ENCODE measurements at places on chromosomes 5 and 9.

GRCh38 chr5:43065948-43066798 lies 26.1 kb upstream of the ANXA2R start:
- DNase-seq: no peak

DNA sequence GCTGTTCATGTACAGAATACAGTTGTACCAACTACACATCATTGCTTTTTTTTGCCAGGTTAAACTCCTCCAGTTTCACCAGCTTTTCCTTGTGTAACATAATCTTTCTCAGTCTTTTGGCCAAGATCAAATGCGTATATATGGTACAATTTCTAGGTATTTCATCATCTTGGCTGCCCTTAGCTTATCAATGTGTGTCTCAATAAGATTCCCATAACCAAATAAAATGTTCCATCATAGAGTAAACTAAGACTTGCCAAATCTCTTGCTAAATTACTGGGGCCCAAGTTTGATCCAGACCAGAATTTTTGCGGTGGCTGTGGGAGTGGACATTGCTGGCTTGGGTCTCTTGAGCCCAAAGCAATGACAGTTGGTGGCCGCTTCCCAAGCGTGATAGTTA lies 24.3 kb upstream of the ERBIN start:
- DNase-seq: no peak

GRCh38 chr5:147303976-147304375 lies 69.2 kb downstream of the STK32A start:
- no peak for DNase-seq

DNA sequence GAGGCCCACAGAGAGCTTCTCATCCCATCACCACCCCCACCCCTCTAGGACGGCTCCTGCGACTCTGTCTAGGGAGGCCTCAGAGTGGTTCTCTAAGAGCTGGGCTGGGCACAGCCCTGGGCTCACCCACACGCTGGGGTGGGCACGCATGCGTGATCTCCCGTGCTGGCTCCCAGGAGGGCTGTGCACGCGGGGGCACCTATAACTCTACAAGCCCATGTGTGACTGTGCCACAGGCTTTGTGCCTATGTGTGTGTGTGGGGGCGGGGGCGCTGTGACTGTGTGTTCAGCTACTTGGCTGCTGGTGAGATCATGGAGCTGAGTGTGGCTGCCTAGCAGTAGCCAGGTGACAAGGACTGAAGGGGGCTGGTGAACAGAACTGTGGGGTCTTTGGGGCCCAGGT lies 32.2 kb downstream of the NDUFA8 start:
- no peak for DNase-seq

DNA sequence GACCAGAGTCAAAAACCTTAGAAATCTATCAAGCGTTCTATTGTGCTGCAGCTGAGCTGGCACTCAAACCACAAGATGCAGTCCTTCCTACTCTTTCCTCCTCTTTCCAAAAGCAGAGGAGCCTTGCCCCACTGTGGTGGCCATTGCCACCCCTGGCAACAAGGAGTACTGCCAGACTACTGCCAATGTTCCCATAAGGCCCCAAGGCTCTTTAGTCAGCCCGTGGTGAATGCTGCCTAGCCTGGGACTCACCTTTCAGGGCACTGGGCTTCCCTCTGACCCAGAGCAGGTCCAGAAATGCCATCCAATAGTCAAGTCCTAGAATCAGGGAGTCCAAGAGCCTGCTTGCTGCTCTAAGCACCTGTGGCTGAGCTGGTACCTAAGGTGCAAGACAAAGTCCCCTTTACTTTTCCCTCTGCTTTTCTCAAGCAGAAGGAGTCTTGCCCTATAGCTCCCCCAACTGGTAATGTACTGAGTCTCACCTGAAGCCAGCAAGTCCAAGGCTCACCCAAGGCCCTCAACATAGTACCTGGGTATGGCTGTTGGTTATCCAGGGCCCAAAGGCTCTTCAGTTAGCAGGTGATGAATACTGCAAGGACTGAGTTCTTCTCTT lies 219.4 kb downstream of the ATPSCKMT start:
- no peak for DNase-seq

DNA sequence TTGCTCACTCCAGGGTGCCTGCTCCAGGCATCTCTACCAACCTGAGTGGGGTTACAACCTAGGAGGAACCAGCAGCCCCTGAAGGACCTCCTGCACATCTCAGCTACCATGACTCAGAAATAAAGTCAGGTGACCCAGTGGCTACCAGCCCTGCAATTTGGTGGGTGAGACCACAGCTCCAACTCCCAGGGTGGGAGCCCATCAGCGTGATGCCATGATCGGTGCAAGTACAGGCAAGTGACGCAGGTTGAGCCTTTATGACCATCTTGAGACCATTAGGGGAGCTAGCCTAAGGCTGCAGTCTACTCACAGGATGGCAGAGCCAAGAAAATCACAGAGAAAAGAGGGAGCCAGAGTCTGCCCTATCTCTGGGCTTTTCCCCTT lies 8.6 kb downstream of the SEPTIN8 start:
- DNase-seq: no peak

DNA sequence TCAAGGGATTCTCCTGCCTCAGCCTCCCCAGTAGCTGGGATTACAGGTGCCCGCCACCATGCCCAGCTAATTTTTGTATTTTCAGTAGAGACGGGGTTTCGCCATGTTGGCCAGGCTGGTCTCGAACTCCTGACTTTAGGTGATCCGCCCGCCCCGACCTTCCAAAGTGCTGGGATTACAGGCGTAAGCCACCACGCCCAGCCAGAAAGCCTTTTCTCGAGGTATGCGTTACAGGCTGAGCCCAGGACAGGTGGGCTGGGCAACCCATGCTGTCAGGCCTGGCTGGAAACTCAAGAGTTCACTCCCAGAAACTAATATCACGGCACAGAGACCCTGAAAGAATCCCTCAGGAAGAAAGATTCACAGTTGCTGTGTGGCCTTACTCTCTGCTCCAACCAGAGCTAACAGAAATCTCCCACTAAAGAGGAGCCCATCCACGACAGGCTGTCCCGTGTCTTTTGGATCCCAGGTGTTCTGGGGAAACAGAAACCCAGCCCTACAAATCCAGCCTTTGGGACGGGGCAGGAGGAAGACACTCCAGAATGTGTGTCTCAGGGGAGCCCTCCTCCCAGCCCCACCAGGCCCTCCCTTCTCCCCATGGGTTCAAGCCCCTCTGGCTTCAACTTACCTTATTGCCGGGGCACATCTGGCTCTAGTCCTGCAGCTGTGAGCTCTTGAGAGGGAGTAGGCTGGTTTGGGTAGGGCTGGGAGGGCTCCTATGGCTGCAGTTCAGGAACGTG lies 400 bp downstream of the TIFAB start:
- DNase-seq: no peak

DNA sequence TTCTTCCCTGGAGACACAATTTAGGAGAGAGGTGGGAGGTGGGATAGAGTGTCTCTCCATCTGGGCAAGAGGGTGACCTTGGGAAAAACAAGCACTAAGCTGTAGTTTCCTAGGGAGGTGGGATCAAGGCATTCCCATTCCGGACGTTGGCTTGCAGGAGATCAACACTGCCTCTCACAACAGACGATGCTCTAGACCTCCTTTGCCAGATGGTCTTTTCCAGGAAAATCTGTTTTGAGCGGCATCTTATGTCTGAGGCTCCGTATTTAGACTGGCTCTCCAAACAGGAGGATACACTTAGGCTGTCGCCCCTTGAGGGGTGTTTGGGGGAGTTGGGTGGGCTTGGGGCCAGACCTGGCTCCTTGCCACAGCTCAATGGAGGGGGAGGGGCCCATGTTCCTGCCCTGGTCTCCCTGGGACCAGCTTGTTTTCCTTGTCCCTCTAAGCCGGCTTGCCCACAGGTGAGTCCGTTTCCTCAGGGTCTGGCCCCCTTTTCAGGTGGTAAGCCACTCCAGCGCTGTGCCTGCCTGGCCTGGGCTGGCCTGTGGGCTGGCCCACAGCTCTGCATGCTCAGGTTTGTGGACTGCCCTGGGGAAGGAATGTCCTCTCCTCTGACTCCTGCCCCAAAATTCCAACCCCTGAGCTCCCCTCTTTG lies 2.4 kb downstream of the PSD2 start:
- no peak for DNase-seq

GRCh38 chr9:136571531-136571930 lies 25.7 kb upstream of the NOTCH1 start:
- no peak for DNase-seq

DNA sequence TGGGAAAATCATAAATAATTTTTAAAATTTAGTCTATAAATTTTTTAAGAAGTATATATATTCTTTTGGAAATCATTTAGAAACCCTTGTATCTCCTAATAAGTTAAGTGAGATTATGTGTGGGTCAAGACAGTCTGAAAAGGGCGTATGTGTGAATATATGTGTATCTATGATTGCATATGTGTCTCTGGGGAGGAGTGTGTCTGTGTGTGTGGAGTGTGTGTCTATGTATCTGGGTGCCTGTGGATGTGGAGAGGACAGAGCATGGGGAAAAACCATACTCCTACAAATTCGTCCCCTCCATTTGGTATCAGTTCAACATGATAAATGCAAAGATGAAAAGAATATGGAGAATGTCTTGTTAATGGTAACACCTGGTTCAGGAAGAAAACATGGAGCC lies 342.0 kb upstream of the ACTBL2 start:
- no peak for DNase-seq

DNA sequence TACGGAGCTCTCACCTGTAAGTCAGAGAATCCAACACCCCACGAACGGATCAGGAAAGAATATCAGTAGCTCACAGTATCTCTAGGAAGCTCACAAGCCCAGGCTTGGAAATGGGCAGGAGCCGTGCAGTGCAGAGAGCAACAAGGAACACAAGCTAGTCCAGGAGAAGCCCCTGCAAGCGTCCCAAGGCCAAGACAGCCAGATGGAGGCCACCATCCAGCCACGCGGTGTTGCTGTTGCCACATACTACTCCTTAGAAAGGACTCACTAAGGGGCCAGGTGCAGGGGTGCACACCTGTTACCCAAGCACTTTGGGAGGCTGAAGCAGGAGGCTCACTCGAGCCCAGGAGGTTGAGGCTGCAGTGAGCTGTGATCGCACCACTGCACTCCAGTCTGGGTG lies 15.4 kb upstream of the VAV2 start:
- DNase-seq: no peak

- no peak for DNase-seq
Measured at GRCh38 chr5:2017540-2018389, 135.0 kb upstream of the IRX4 start.

- no peak for DNase-seq
Measured at GRCh38 chr5:1141834-1142233, 30.0 kb upstream of the SLC12A7 start.

DNA sequence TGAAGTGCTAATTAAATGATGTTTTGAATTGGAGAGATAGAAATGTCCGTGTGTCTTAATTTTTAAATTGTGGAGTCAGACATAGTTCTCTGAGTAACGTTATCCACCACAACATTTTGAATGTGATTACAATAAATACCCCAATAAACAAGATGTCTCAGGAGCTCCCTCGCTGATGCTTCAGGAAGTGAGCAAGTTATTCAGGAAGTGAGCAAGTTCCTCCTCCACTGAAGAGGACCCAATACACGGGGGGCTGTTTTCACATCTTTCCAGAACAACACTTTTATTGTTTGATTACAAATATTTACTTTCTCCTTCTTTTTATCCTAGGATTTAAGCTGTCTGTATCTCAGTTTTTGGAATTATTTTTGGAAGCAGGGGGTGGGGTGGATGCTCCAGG lies 363.8 kb downstream of the LRRC70 start:
- DNase-seq: no peak

DNA sequence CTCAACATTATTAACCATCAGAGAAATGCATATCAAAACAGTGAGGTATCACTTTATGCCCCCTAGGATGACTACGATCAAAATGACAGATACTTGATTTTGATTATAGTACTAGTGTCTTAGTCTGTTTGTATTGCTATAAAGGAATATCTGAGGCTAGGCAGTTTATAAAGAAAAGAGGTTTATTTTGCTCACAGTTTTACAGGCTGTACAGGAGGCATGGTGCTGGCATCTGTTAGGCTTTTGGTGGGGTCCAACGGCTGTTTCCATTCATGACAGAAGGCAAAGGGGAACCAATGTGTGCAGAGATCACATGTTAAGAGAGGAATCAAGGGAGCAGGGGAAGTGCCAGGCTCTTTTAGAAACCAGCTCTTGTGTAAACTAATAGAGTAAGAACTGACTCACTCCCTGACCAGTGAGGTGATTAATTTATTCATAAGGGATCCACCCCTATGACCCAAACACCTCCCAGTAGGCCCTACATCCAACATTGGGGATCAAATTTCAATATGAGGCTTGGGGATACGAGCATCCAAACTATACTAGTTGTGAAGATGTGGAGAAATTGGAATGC lies 16.0 kb upstream of the AFF4 start:
- no peak for DNase-seq

DNA sequence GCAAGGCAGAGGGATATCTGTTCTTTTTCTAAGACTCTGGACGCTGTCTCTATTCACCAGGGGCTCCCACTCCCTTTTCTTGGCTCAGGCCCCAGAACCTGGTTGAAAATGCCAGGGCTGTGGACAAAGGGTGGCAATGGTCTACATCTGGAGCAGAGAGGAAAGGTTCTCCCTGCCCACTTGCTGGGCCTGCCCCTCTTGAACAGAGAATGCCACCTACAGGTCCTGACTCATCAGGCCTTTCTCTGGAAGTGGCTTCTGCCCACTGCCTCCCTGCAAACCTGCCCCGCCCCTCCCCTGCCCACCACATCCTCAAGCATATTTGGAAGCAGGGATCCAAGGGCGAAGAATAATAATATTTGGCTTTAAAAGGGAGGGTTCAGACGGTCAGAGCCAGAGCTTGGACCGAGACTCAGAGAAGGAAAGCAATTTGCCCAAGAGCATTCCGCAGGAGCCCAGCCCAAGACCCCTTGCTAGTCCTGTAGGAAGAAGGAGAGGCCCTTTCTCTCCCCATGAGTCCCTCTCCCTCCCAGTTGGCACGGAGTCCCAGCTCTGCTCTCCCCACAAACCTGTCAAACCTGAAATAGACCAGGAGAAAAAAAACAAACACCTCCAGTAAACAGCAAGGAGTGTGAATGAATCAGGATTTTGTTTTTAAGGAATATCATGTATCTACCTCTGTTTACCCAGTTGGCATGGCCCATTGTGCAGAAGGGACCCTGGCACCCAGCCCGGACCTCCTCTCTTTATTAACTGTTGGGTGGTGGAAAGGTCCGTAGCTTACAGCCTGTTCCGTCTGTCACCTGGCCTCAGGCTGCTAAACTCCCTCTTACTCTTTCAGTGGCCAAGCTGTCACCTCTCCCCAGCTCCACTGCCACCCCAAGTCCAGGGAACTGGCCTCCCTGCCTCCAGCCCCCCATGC lies 37.7 kb upstream of the STXBP1 start:
- no peak for DNase-seq

All from stimulated activated CD4-positive, alpha-beta T cell treated with anti-CD3 and anti-CD28 coated beads, Interleukin-1b, Interleukin-23, amount 100 ng/mL, for 1 hour (primary cell).